ENCODE measurements at places on chromosomes 3 and 15.

- DNase-seq = no peak
These were observed 138.9 kb downstream of the CACNA1D start for GRCh38 chr3:53633197-53633787.

DNA sequence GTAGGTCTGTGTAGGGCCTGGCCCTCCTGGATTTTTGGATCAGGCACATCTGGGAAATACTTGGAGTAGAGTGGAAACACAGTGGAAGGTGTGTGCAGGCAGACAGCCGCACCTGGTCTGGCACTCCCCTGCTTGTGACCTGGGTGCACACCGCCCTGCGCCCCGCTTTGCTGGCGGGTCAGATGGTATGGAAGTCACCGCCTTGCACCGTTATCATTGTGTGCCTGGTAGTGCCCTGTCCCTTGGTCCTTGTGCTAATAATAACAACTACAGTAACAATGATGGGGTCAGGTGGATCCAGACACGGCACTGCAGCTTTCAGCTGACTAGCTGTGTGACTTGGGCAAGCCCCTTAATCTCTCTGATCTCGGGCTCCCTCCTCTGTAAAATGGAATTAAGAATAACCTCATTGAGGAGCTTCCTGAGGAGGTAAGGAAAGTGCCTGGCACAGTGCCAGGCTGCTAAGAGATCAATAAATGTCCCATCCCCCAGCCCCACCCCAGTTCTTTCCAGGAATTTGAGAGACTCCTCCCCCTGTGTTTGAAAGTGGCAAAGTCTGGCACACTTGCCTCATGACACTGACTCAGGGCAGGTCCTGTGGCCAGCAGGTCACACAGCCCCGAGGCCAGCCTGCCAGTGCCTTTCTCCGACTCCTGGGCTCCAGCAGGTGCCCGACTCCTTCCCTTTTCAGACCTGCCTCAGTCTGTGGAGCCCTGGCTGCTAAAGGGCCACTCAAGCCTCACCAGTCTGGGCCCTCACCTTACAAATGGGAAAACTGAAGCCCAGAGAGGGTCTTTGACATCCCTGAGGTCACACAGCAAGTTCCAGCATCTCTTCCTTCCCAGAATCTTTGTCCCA, 9.8 kb downstream of the ISG20 start:
- no peak for DNase-seq

- DNase-seq = no peak
These were observed 222.0 kb upstream of the MANF start for GRCh38 chr3:51163051-51163450.

- no peak for DNase-seq
These were observed 49.5 kb downstream of the DZIP1L start for GRCh38 chr3:138065949-138066348.

Data from NK-92 treated with Interleukin-12 subunit alpha and Interleukin-12 subunit beta, amount 100 ng/mL, for 24 hours (cell line).